ENCODE measurements at places on chromosomes 1 and 21.

- DNase-seq = no peak
Measured at GRCh38 chr21:45825219-45825618, 156.4 kb upstream of the COL6A1 start.

GRCh38 chr1:211874521-211875347 is 44.2 kb upstream of the LPGAT1 start:
- DNase-seq = no peak

- no peak for DNase-seq
Measured at GRCh38 chr1:35899941-35900340, 16.9 kb downstream of the AGO1 start.

DNA sequence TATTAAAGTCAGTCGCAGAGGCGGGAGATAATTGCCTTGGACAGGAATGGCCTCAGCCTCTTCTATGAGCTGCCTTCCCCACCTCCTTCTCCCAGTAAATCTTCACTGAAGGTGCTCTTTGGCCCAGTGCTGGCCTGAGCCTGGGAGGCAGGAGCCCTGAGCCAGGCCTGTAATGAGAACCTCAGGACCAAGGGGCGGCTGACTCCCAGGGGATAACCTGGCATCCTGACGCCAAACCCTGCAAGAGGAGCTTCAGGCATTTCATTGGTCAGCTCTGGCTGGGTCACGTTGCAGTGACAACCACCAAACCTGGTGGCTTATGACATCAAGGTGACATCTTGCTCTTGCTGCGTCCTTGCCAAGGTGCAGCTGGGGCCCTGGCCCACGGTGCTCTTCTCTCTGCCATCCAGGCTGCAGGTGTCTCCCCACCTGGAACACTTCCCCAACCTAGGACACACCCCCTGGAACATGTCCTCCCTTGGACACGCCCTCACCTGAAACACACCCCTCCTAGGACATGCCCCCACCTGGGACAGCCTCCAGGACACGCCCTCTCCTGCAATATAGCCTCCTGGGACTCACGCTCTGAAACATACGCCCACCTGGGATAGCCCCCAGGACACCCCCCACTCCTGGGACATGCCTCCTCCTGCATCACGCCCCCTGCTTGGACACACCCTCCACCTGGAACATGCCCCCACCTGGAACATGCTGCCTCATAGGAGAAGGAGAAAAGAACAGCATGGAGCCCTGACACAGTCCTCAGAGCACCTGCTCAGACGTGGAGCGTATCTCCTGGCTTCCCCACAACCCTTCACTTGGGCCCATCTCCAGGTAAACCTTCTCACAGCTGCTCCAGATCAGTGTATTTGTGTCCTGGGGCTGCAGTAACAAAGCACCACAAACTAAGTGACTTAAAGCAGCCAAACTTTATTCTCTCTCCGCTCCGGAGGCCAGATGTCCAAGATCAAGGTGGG is 333.6 kb downstream of the NPHP4 start:
- DNase-seq = no peak

DNA sequence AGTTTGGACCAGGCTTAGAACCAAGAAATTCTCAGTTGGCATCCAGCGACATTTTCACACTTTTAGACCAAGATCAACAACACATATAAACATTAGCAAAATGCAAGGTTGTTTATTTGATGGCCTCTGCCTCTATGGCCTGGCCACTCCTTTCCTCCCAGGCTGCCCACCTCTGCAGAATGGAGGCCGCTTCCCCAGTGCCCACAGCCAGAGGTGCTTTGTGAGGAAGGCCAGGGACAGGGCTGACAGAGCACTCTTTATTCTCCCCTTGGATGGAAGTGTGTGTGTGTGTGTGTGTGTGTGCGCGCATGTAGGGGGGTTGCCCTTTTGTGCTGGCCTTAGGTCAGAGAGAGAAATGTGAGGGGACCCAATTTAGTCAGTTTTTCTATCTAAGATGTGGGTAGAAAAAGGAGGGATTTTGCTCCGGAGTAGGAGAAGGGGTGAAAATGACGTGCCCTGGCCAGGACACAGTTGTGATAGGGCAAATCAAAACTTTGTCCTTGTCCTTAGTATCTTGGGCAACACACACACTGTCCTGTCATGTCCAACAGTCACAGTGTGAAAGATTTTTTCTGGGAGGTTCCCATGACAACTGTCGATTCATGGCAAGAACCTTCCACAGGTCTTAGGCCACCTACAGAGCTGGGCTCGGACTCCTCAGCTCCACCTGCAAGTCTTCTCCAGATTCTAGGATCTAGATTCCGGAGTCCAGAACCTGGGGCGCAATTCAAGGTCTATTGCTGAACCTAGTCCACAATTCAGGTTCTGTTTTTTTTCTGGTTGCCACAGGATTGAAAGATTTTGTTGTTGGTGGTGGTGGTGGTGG is 104.9 kb upstream of the SLC2A1 start:
- DNase-seq = no peak

Data from KBM-7 (cell line).